ENCODE measurements at places on chromosomes 12 and 14.

DNA sequence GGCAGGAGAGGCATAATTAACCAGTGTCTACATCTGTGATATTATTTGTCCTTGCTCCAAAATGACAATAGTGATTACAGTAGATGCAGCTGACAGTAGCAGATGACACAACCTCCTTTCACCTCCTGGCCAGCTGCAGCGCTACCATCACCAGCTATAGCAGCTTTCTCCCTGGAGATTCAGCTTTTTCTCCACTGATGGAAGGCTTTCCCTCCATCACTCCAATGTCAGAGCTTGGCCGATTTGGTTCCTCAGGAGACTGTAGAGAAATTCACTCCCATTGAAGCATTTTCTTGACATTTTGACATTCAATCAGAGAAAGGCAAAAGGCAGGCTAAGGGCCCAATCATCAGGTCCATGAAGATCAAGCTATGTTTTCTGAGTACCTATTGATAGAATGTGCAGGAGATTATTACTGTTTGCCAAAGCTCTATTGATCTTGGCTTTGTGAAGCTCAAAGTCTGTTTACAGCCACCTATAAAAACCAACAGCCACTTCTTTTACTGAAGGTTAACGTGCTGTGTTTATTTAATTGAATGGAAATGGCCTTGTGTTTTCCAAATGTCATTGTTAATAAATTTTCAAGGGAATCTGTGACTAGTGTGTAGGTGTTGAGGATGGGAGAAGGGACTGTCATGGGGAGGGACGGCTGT lies 785.1 kb downstream of the DIO2 start:
- H3K27ac ChIP-seq: no peak overlapping the region
- H3K36me3 ChIP-seq: no peaks in the 10 kb centered on the region
- no peak overlapping the region for H3K4me3 ChIP-seq
- DNase-seq: no peak

DNA sequence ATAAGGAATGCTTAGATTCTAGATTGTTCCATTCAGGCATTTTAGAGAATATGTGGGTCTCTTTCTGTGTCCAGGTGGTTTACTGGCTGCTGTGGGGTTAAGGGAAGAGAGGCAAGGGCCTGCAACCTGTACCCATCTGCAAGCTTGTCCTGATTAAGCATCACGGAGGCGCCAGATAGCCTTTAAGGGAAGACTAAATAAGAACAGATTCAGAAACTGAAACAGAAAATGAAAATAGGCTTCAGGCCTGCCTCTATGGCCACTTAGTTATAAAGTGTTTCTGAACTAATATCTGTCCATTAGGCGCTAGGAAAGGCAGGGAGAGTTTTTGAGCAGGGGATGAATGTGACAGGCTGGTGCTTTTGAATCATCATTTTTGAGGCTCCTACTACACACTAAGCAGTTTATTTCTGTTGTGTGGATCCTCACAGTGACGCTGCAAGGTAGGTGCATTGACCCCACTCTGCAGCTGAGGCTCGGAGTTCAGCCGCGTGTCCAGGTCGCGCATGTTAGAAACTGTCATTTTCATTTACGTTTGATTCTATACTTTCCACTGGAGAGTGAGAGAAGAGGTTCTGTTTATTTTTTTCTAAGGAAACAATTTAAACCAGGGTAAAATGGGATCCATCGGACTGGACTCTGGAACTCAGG lies 47.4 kb downstream of the SLC6A12 start:
- H3K4me3 ChIP-seq: no peak overlapping the region
- H3K27ac ChIP-seq: no peak overlapping the region
- H3K4me1 ChIP-seq: peaks cover 42% of the 10 kb centered on the region
- no peak for DNase-seq
- no peaks in the 10 kb centered on the region for H3K36me3 ChIP-seq

GRCh38 chr12:2664721-2665577 lies 129.8 kb upstream of the FKBP4 start:
- no peaks in the 10 kb centered on the region for H3K27me3 ChIP-seq
- H3K4me3 ChIP-seq: no peak overlapping the region
- no peak overlapping the region for H3K27ac ChIP-seq
- no peaks in the 10 kb centered on the region for H3K4me1 ChIP-seq

DNA sequence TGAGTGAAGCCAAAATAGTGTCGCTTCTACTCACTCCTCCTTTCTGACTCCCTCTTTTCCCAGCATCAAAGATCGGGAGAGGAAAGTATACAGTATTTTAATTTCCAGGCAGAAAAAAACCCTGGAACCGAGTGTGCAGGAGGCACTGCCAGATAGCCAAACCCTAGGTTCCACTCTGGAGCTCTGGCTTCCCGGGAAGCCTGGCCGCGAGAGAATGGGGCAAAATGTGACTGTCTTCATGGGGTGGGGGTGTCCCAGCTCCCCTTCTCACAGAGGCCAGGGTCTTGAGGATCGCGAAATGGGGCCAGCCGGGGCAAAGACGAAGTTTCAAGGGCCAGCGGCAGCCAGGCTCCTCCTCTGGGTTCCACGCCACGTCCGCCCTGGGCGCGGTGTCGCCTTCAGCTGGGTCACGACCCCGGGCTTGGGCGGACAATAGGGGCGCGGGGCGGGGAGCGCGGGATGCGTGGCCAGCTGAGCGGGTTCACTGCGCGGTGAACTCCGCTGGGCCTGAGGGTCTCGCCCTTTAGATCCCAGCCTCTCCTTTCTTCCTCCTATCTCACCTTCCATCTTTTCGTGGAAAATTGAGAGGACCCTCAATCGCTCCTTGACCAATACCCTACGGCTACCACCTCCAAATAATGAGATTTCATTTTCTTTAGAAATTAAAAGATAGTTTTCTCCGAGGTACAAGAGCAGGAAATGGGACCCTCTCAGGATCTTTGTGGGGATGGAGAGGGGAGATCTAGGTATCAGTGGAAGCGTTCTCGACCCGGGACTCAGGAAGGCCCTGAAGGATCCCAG lies 6.7 kb downstream of the HOXC4 start:
- H3K27ac ChIP-seq: no peak overlapping the region
- no peak overlapping the region for H3K4me3 ChIP-seq
- DNase-seq: no peak
- no peaks in the 10 kb centered on the region for H3K36me3 ChIP-seq
- H3K4me1 ChIP-seq: peaks cover 7% of the 10 kb centered on the region
- peaks cover 100% of the 10 kb centered on the region for H3K27me3 ChIP-seq

- no peak overlapping the region for H3K27ac ChIP-seq
- H3K36me3 ChIP-seq: no peaks in the 10 kb centered on the region
- H3K4me1 ChIP-seq: no peaks in the 10 kb centered on the region
- DNase-seq: no peak
Observed at GRCh38 chr14:26722258-26722657, 124.4 kb upstream of the NOVA1 start.

DNA sequence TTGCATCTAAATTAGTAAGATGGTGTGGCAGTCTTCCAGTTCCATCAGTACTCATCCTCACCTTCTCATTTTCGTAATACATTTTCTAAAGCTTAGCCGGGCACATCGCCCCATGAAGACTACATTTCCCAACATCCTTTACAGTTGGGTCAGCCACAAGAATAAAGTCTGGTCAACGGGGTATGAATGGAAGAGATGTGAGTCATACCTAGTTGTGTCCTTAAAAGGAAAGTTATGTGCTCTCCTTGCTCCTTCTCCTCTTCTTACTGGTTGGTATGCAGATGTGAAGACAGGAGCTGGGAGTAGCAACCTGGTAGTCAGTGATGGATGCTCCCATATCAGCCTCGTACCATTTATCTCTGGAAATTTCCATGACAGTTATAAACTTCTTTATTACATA lies 35.9 kb upstream of the EGLN3 start:
- no peak for DNase-seq
- H3K36me3 ChIP-seq: no peaks in the 10 kb centered on the region
- no peak overlapping the region for H3K4me3 ChIP-seq
- no peaks in the 10 kb centered on the region for H3K27me3 ChIP-seq
- H3K4me1 ChIP-seq: no peaks in the 10 kb centered on the region
